ENCODE measurements at places on chromosomes 5 and 9. TPM values are rescaled to one million over a fixed set of nuclear protein-coding genes. Genes with fewer than 3 reads are reported as not detected.

The AFAP1L1 gene
- total RNA-seq, result 13.1 TPM

The PCDHGA1 gene
- 0.26 TPM for total RNA-seq

The ERAP2 gene
- total RNA-seq, result 1.1 TPM

The FBN2 gene
- total RNA-seq, result 13.0 TPM

The MCTP1 gene
- 9.6 TPM for total RNA-seq

The FAM153A gene
- total RNA-seq, result not detected

The SNCAIP gene
- not detected for total RNA-seq

The RANBP17 gene
- 2.4 TPM for total RNA-seq

The DAB2IP gene
- total RNA-seq, result 15.3 TPM

The CD74 gene
- total RNA-seq, result not detected

The FOXD4 gene
- 0.33 TPM for total RNA-seq

The KCNV2 gene
- total RNA-seq, result not detected

The CARD6 gene
- 3.1 TPM for total RNA-seq

The AK8 gene
- 1.1 TPM for total RNA-seq

The NTRK2 gene
- not detected for total RNA-seq

The UBE2D2 gene
- total RNA-seq, result 163 TPM

The ZNF366 gene
- total RNA-seq, result not detected

The CKMT2 gene
- not detected for total RNA-seq

The SPARC gene
- 18.8 TPM for total RNA-seq

The ZNF883 gene
- total RNA-seq, result 0.84 TPM

The GADD45G gene
- total RNA-seq, result 0.51 TPM

The MRPL36 gene
- total RNA-seq, result 120 TPM

The PCDHB10 gene
- not detected for total RNA-seq

The ZNF608 gene
- 0.86 TPM for total RNA-seq

The BRIX1 gene
- 53.8 TPM for total RNA-seq

The FBP2 gene
- not detected for total RNA-seq

The LECT2 gene
- not detected for total RNA-seq

The CCDC152 gene
- not detected for total RNA-seq

The GCNT4 gene
- 0.27 TPM for total RNA-seq

The PRR16 gene
- total RNA-seq, result not detected

The GPBP1 gene
- 38.8 TPM for total RNA-seq

The AMBP gene
- 7.5 TPM for total RNA-seq

The DMRT3 gene
- not detected for total RNA-seq

The TIMD4 gene
- total RNA-seq, result 1.6 TPM

The KLF4 gene
- 27.2 TPM for total RNA-seq

The DIRAS2 gene
- total RNA-seq, result 0.06 TPM

The CDKN2A gene
- not detected for total RNA-seq

The SLC27A6 gene
- 0.06 TPM for total RNA-seq

The PCDHGA6 gene
- 0.24 TPM for total RNA-seq

The CCL28 gene
- 0.09 TPM for total RNA-seq

The FBP1 gene
- not detected for total RNA-seq

The PANK3 gene
- total RNA-seq, result 22.7 TPM

The NUDCD2 gene
- total RNA-seq, result 33.9 TPM

The SLC6A18 gene
- not detected for total RNA-seq

The NSUN2 gene
- 92.7 TPM for total RNA-seq

The ZNF462 gene
- 3.8 TPM for total RNA-seq

The SELENOP gene
- total RNA-seq, result not detected

The MCIDAS gene
- 1.8 TPM for total RNA-seq

The P4HA2 gene
- total RNA-seq, result 42.0 TPM

The COL5A1 gene
- 41.9 TPM for total RNA-seq

The ADAMTSL2 gene
- total RNA-seq, result not detected

The PLPP7 gene
- not detected for total RNA-seq

The ABLIM3 gene
- total RNA-seq, result 21.7 TPM

The IFNB1 gene
- not detected for total RNA-seq

The DENND1A gene
- total RNA-seq, result 9.5 TPM

The PCDHA11 gene
- 0.08 TPM for total RNA-seq

Data from A549 treated with Mapracorat at 1 μM for 4 hours (cell line).